T-helper 2 cell treated with Interferon-gamma antibody and Interleukin-4, amounts not matched to agents 5 μg/mL and 100 μg/mL, for 36 hours (primary cell): ENCODE measurements at places on chromosomes 3 and 15.

DNA sequence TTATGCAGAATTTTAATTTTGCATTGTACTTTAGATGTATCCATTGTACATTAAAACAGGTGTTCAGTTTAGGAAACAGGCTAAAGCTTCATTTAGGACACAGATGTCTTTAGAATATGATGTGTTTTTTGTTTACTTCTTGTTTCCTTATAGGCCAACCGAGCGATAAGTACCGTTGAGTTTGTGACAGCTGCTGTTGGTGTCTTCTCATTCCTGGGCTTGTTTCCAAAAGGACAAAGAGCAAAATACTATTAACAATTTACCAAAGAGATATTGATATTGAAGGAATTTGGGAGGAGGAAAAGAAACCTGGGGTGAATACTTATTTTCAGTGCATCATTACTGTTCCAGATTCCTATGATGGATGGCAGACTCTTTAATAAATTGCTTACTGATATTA is 29.4 kb downstream of the PLAAT1 start:
- H3K4me1 ChIP-seq, result no peaks in the 10 kb centered on the region
- H3K4me3 ChIP-seq, result no peak overlapping the region
- no peak for DNase-seq
- no peak overlapping the region for H3K27ac ChIP-seq

DNA sequence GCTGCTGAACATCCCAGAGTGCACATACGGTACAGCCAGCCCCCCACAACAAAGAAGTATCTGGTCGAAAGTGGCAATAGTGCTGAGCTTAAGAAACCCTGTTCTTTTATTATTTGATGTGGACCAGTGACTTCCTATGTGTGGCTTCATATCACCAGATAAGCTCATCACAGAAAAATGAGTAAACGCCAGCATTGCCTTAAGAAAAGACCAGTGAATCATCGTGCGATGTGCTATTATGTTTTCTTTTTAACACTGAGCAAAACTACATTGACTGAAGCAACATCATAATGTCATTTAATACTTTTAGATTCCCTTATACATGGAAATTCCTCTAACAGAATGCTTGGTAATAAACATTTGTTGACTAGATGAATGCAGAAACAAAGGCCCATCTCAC is 45.2 kb upstream of the ARRDC4 start:
- H3K4me1 ChIP-seq, result no peaks in the 10 kb centered on the region
- no peak overlapping the region for H3K4me3 ChIP-seq
- peaks cover 5% of the 10 kb centered on the region for H3K27me3 ChIP-seq

DNA sequence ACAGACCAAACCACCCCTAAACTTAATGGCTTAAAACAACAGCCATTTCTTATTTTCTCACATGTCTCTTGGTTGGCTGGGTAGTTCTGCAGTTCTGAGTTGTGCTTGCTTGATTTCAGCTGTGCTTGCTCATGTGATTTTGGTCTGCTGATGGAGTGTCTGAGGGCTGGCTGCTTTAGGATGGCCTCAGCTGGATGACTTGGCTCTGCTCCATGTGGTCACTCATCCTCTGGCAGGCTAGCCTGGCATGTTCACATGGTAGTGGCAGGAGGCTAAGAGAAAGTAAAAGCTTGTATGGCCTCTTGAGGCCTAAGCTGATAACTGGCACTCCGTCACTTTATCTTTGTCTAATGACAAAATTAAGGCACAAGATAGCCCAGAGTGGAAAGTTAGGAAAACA is 4.1 kb downstream of the SV2B start:
- H3K4me1 ChIP-seq, result peaks cover 12% of the 10 kb centered on the region
- no peak overlapping the region for H3K27ac ChIP-seq

GRCh38 chr15:77748078-77749064 is 115.7 kb upstream of the LINGO1 start:
- no peak overlapping the region for H3K27ac ChIP-seq
- no peaks in the 10 kb centered on the region for H3K27me3 ChIP-seq
- no peak for DNase-seq

DNA sequence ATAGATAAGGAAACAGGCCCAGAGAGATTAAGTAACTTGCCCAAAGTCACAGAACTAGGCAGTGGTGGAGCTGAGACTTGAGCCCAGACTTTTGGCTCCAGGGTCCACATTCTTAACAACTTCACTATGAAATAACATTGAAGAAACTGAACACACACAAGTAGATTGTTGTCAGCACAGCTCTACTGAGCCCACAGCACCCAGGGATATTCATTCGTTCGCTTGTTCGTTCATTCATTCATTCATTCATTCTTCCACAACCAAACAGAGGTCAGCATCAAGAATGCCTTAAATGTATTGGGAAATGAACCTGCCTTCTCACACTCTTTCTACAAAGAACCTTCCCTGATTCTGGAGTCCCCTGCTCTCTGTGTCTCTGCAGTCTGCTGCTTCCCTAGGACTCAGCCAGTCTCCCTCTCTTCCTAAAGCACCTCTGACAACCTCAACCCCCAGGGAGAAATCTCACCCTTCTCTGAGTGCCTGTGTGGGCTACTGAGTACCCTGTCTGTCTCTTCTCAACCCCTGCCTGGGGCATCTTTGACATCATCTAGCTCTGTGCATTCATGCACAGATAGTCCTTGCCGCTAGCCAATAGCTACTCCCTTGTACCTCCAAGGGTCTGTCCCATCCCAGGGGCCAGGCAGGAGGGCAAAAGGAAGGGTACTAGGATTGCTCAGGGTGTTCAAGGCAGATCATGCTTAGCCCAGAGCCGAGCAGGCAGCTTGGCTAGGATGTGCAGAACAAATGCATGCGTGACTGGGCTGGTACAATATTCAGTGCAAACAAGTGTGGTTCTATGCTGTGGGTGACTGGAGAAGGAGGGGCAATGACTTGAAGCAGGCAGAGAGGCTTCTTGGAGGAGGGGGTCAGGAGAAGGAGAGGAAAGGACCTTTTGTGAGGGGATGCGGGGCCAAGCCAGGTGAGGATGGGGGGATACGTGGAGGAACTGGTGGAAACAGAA is 3.4 kb downstream of the LINGO1 start:
- H3K4me1 ChIP-seq, result no peaks in the 10 kb centered on the region
- no peak for DNase-seq
- no peak overlapping the region for H3K27ac ChIP-seq
- H3K36me3 ChIP-seq, result no peaks in the 10 kb centered on the region
- peaks cover 46% of the 10 kb centered on the region for H3K27me3 ChIP-seq

DNA sequence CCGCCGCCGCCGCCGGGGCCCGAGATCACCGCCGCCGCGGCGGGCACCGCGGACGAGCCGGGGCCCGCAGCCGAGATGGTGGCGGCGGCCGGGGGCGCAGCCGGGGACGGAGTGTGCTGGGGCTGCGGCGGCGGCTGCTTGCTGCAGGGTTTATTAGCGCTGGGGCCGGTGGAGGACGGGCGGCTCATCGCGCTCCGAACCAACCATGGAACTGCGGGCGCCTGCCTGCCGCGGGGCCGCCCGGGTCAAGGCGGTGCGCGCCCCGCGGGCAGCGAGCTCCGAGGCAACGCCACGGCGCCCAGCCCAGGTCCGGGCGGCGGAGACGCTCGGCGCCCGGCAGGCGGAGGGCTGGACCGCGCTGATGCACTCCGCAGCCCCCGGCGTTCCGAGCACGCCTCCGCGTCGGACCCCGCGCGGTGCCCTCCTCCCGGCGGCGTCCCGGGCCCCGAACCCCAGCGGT is 277 bp downstream of the SIAH2 start:
- no peaks in the 10 kb centered on the region for H3K27me3 ChIP-seq
- no peak for DNase-seq
- peak overlapping the region; percentile 97 for H3K27ac ChIP-seq
- peaks cover 26% of the 10 kb centered on the region for H3K36me3 ChIP-seq
- peak overlapping the region; percentile 90 for H3K4me3 ChIP-seq

DNA sequence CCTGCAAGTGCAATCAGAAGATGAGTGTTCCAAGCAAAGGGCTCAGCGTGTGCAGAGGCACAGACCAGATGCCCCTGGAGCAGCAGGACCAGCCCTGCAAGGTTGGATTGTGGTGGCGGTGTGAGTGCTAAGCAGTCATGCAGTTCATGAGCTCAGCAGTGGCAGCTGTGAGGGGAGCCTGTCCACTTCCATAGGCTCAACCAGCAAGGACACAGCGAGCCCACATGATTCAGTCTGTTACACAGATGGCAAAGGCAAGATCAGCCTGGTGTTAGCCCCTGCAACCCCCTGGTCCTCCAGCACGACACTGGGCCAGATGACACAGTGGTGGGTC is 95.9 kb upstream of the PRR23E start:
- no peaks in the 10 kb centered on the region for H3K4me1 ChIP-seq
- H3K36me3 ChIP-seq, result no peaks in the 10 kb centered on the region
- H3K4me3 ChIP-seq, result no peak overlapping the region
- H3K27ac ChIP-seq, result no peak overlapping the region

GRCh38 chr15:65072027-65072426 is 4.2 kb upstream of the RASL12 start:
- peaks cover 29% of the 10 kb centered on the region for H3K27me3 ChIP-seq
- peaks cover 5% of the 10 kb centered on the region for H3K4me1 ChIP-seq
- H3K36me3 ChIP-seq, result no peaks in the 10 kb centered on the region
- no peak overlapping the region for H3K4me3 ChIP-seq

DNA sequence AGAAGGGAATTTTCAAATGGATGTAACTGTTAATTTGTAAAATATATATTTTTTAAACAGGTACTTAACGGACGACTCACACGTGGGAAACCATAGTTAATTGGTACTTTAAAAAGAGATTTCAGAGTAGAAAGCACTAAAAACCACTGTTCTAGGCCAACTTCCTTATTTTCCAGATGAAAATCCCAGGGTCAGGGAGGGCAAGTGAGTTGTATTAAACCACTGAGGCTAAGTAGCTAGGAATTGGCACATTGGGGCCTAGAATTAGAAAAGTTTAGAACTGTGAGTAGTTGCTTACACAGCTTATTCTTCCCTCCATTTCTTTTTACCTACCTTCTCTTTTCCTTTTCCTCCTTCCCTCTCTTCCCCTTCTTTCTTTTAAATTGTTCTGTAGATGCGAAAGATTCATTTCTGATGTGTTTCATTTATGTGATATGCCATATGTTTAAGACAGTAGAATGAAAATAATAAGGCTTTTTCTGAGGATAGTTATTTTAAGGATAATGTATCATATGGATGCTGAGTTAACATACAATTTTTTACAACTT is 4.1 kb upstream of the UTS2B start:
- H3K27ac ChIP-seq, result no peak overlapping the region
- H3K4me3 ChIP-seq, result no peak overlapping the region
- H3K4me1 ChIP-seq, result peaks cover 15% of the 10 kb centered on the region

DNA sequence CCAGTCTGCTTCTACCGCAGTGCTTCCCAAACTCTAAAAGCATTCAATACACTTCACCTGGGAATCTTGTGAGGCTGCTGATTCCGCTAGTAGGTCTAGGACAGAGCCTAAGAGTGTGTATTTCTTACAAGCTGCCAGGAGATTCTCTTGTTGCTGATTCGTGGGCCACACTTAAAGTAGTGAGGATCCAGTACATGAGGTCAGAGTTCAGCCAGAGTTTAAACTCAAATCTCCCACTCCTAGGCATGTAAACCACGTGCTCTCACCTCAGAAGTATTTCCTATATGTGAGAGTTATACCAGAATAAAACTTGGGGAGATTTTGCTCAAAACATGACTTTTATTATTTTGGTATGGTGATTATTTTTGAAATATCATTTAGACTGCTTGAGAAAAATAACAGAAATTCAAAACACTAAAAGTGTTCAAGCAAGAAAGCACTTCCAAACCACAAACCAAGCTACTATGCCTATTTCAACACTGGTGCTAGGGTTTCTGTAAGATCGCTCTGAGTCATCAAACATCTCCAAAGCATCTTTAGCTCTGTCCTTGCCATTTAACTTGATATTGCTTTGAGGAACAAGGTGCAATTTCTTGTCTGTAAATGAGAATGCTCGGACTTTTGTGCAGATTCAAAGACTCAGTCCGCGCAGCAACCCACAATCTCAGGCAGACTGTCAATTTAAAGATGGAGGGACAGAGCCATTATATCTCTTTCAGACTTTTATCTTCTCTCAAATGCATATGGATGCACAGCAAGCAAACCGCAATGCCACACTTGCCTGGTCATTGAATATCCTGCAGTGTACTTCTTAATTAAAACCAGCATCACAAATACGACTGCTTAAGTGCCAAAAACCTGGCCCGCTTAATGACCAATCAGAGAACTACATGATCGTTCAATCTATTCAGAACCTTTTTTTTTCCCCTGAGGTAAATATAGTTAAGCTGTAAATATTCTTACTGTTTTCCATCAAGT is 59.8 kb downstream of the AGTR1 start:
- H3K27ac ChIP-seq, result no peak overlapping the region
- DNase-seq, result no peak
- no peak overlapping the region for H3K4me3 ChIP-seq
- H3K36me3 ChIP-seq, result no peaks in the 10 kb centered on the region

DNA sequence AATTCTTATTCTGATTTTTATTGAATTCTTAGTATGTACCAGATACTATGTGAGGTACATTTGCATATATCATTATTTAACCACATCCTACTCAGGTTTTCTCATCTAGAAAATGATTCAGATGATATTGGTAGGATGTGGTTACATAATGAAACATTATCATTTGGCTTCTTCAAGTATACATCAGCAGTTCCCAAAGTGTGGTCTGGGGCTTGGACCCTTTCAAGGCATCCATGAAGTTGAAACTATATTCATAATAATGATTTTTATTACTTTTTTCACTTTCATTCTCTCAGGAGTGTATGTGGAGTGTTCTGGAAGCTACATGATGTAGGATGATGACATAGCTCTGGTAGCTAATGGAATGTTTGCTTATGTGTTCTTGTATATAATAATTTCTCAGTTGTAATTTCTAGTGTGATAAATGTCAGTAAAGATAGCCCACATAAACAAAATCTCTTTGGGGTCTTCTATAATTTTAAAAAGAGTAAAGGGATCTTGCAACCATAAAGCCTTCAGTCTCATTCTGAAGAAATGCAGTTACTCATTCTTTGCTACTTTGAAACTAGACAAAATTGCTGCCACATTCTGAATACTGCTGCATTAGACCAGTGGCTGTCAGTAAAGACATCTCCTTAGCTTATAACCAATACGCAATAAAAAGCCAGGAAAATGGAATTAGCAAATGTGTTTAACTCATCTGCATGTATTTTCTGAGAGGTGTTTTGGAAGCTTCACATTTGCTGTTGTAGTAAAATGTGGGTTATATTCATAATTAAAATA is 95.8 kb downstream of the PPARG start:
- H3K4me1 ChIP-seq, result peaks cover 27% of the 10 kb centered on the region
- H3K4me3 ChIP-seq, result no peak overlapping the region
- no peak overlapping the region for H3K27ac ChIP-seq
- peaks cover 4% of the 10 kb centered on the region for H3K36me3 ChIP-seq
